ENCODE measurements at places on chromosomes 5 and 9.

GRCh38 chr5:166018716-166019115, 2272.7 kb upstream of the WWC1 start:
- no peak for DNase-seq

DNA sequence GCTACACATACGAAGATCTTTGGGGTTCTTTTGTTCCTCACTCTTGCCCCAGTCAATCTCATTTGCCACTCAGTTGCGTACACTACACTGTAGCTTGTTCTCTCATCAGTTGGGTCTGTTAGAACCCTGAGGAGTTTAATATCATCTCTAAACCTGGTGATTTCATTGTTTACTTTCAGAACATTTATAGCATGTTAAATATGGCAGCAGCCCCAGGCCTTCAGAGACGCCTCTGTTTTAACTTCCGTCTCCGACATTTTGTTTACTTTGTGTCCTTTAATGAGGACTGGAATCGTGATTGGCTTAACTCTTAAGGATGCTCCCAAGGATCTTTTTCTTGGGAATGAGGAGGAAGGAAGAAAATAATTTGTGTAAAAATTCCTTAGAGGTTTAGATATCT, 510.1 kb downstream of the NR2F1-AS1 start:
- DNase-seq, result no peak

DNA sequence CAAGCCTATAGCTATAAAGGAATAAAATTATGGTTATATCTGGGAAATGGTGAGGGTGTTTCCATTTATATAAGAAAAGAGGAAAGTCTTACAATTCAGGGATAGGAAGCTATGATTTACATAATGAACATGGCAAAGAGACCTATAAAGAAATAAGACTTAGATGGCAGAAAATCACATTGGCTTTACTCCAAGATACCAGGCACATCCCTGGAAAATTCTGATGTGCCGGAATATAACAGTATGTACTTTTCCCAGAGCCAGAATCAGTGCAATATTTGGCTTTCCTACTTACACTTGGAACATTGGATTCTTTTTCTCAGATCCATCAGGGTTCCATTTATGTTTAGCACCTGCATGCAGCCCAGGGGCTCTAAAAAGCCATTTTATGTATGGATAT, 357.8 kb downstream of the CETN3 start:
- no peak for DNase-seq

DNA sequence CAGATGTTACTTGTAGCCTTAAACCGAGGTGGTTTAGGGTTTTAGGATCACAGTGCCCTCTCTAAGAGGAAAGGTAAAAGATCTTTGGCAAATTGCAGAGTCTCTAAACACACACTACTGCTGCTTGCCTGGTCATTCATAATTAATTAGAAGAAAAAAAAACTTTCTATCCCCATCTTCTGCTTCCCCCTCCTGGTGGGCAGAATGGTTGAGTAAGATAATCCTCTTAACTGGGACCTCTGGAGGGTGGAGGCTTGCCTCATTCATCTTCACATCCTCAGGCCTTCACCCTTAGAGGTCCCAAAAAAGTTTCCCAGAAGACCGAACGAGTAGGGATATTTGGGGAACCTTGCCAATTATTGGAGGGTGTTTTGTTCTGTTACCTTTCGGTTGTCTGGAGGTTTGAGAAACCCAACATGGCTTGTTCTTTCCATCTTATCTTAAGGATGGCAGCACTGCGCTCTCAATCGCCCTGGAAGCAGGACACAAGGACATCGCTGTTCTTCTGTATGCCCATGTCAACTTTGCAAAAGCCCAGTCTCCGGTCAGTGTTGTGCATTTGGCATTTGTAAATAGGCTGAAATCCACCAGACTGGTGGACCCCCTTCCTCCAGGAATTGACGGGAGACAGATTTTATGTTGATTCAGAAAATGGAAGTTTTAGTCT, 97.3 kb upstream of the DMRT1 start:
- DNase-seq, result no peak

GRCh38 chr9:136045595-136046553, 49.2 kb downstream of the NACC2 start:
- DNase-seq, result no peak

GRCh38 chr5:10447041-10447440, 5.4 kb downstream of the ROPN1L start:
- no peak for DNase-seq

Measured in activated CD8-positive, alpha-beta T cell treated with anti-CD3 and anti-CD28 coated beads, Interleukin-2, amount 10 ng/mL, durations not matched to agents 7 days and 5 days (primary cell).